H4 (cell line): ENCODE measurements at places on chromosomes 7 and 10. TPM values are rescaled to one million over a fixed set of nuclear protein-coding genes. Genes with fewer than 3 reads are reported as not detected.

- peak; percentile 27 for DNase-seq
Observed at GRCh38 chr7:2559283-2559950, 638 bp downstream of the IQCE start.

Gene COMMD3
- 44.9 and 45.2 TPM in 2 replicates for total RNA-seq

Gene OGA
- 42.8 and 45.3 TPM in 2 replicates for total RNA-seq

Gene PDK4
- total RNA-seq, result 0.45 and 1.0 TPM in 2 replicates

Gene GIMAP5
- total RNA-seq, result 0.12 and 1.2 TPM in 2 replicates

Gene WNT8B
- not detected in 2 replicates for total RNA-seq

DNA sequence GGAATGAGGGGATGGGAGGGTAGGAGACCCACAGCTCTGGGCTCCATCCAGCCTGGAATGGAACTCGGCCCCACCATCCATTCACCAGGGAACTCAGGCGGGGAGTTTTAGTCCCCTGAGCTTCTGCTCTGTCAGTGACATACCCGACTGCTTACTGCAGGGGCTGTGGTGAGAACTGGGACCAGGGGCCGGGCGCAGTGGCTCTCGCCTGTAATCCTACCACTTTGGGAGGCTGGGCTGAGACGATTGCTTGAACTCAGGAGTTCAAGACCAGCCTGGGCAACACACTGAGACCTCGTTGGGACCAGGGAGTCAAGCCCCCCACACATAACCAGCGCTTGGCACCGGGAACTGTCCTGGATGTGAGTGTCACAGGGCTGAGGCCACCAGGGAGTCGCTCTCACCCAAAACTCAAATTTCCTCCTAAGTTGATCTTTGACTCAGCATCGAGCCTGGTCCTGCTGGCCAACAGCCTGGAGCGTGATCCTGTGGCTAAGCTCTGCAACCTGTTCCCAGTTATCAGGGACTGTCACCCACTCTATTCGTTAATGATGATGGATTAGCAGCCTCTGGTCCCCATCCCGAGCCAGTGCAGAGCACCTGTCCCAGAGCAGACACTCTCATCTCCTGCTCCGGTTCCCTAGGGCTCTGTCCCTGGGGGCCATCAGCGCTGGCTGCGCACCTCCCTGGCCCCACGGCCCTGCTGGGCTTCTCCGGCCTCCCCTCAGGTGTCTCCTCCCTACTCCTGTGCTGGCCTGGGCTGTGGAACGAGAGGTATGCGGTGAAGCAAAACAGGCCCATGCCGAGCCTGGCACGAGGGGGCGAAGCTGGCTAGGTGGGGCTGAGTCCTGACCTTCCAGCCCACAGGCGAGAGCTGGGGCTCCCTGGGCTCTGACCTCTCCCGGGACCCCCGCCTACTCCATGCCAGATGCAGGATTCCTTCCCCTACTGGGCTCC, 902 bp upstream of the CLDN15 start:
- no peak for DNase-seq

Gene OR9A2
- total RNA-seq, result not detected in 2 replicates
